ENCODE measurements at places on chromosomes 1 and 21. TPM values are rescaled to one million over a fixed set of nuclear protein-coding genes. Genes with fewer than 3 reads are reported as not detected.

GRCh38 chr21:32102426-32102825 is 176.4 kb downstream of the MIS18A start:
- no peak for DNase-seq

DNA sequence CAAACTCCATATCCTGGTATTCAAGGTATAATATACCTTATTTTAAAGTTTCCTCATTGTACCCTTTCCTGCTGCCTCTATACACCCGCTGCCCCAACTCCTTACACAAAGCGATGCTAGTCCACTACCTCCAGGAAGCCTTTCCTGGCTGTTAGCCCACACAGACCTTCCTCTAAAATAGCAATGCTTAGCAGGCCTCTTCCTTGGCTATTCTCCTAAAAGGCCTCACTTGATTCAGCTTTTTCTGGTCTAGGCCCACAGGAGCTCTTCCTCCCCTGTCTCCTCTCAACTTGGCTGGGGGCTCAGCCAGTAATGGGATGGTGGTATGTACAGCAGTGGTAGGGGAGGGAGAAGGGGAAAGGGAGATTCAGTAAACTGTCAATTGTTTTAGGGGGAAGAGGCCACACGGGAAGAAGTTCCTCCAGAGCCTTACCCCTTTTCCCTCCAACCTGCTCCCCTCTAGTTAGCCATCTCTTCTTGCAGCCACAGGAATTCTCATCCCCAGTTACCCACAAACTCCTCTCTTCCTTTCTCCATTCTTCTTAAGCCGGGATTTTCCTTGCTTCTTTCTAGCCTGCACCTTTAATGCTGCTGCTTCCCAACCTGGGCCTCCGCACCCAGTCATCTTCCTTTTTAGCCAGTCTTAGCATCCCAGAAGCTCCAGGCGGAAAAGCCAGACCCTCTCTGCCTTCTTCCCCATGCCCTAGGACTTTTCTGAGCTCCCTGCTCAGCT is 2.6 kb downstream of the LRRC41 start:
- no peak for DNase-seq

The TMEM82 gene
- total RNA-seq, result not detected

The CEP170 gene
- total RNA-seq, result 139 TPM

The HOOK1 gene
- not detected for total RNA-seq

Data from A172 (cell line).